Stromal cell of bone marrow (primary cell): ENCODE measurements at places on chromosomes 1 and 21.
A peak's percentile ranks its signal among the peaks of the same experiment; 100 is the strongest.

GRCh38 chr1:37010011-37010410 lies 24.3 kb downstream of the GRIK3 start:
- no peak for DNase-seq

DNA sequence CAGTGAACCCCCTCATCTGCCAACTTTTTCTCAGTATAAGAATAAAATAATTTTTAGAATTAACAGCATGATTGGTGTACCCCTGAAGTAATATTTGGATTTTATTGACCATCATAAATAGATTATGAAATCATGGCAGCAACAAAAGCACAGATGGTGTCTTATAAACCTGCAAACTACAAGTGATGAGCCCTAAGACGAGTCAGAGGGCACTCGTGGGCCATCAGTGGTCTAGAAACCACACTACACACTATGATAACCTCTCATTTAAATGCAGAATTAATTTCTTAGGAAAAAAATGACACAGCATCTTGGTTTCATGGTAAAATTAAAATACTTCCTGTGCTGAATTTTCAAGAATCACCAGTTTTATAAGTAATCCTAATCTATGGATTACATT lies 312.4 kb downstream of the PTBP2 start:
- DNase-seq: no peak

- DNase-seq: peak; percentile 80
Observed at GRCh38 chr21:16709866-16710550, 802.8 kb upstream of the CXADR start.

DNA sequence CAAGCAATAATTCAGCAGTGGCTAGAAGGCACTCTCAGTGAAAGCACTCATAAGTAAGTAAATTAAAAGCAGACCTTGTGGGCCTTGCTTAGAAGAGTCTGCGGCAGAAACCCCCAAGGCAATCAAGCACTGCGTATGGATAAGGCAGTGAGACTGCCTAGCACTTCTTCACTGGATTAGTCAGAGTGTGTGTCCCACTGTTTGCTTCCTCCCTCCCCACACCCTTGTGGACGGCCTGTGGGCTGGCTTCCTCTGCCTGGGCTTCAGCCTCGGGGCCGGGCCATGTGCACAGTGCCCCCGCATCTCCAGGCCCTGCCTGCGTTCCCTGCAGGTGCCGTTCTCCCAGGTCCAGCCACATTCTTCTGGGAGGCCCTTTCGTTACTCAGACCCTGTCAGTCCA lies 23.8 kb downstream of the AGT start:
- no peak for DNase-seq

GRCh38 chr21:33948096-33948950 lies 32.7 kb upstream of the ATP5PO start:
- DNase-seq: no peak

- no peak for DNase-seq
Observed at GRCh38 chr1:111179968-111180533, 20.4 kb downstream of the DENND2D start.

GRCh38 chr1:116104667-116105066 lies 6.5 kb upstream of the MAB21L3 start:
- no peak for DNase-seq

GRCh38 chr1:244675167-244675566 lies 22.2 kb downstream of the DESI2 start:
- DNase-seq: no peak

GRCh38 chr1:239655023-239655422 lies 268.7 kb downstream of the CHRM3 start:
- no peak for DNase-seq

DNA sequence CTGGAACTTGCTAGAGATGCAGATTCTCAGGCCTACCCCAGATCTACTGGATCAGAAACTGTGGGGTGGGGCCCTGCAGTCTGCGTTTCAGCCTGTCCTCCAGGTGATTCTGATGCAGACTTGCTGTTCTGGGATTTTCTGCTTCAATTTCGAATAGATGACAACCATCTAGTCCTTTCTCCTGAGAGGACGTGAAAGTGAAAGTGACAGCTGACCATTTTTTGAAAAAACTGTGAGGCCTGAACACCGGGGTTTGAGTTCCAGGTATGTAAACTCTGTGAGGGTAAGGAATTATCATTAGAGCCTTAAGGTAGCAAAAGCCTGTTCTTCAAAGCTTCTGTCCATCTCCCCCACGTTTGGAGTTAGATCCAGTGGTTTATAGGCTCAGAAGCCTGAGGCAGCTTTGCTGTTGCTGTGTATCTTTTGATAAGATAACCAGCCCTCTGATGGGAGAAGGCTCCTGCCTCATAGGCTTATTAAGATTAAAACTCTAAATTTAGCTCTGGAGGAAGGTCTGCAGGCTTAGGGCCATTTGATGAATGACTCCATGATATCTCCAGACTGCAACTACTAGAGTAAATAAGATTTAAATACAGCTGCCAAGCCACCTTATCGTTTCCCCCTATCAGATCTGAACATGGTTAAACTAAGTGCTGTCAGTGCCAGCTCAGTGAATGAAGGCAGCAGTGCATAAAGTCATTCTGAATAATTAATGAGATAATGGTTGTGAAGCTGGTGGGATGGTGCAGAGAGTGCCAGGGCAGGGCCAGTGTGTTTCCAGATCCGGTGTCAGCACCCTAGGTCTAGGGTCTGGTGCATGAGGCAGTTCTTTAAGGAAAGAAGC lies 335.2 kb downstream of the HHAT start:
- DNase-seq: no peak

DNA sequence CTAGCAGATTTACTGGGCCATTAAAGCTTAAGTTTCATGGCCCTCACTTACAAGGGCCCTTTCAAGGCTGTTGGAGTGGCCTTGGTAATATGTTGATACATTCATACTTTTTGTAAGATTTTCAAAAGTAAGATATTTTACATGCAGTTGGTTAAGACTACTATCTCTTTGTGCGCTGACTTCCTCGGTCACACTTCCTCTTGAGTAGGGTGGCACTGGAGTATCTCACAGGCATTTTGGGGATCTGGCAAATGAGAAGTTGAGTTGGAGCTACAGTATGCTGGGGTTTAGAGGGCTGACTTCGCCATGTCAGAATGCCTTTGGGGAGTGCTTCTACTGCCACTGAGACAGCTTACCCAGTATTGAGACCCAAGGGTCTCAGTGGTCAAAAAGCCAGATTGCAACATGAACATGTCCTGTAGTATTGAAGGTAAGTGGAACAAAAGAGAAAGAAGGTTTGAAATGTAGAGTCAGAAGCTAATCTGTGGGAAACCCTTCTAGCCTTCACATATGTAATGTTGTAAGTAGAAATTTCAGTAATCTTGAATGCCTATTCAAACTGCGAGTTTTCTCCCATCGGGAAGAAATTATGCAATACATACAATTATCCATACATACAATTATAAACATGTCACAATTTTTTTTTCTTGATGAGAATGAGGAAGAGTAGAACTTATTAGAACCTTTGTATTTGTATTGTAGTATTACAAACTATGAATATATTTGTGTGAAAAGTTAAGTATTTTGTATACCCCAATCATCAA lies 32.3 kb upstream of the RALGPS2 start:
- DNase-seq: no peak

GRCh38 chr1:226708342-226708780 lies 30.7 kb downstream of the ITPKB start:
- DNase-seq: peak; percentile 58

DNA sequence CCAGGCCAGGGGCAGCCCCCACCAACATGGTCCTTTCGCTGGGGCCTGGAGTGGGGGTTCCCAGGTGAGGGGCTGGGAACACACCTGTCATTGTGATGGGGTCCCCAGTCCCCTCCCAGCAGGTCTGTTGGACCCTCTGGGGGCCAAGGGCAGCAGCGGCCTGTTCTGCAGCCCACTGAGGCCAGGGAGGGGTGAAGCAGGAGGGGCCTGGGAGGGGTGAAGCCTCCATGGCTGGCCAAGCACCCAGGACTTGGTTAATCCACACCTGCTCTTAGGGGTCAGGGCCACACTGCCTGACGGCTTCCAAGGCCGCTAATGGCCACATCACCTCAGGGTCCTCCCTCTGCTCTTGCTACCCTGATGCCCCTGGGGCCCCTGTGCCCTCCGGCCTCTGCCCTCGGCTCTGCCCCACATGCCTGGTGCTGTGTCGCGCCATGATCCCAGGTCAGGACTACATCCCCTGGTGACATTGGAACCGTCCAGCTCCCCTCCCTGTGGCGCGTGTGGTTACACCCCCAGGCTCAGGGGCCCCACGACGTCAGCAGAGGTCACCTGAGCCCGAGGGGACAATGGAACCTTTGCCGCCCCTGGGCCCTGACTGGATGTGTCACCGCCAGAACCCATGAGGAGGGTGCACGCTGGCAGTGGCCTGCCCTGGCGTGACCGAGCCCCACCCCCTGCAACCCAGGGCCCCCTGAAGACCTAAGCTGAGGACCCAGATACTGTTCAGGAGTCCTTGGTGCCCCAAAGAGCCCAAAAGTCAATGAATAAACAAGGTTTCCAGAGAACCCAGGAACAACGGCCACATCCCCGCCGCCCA lies 7.0 kb downstream of the TNFRSF18 start:
- no peak for DNase-seq

- DNase-seq: no peak
Observed at GRCh38 chr1:220680085-220680687, 10.0 kb upstream of the C1orf115 start.

DNA sequence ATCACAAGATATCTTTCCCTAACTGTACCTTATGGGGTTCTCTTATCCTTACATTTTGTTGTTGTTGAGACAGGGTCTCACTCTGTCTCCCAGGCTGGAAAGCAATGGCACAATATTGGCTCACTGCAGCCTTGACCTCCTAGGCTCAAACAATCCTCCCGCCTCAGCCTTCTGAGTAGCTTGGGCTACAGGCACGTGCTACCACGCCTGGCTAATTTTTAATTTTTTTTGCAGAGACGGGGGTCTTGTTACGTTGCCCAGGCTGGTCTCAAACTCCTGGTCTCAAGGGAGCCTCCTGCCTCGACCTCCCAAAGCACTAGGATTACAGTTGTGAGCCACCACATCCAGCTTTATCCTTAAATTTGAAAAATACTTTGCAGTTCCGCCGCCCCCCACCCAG lies 10.4 kb downstream of the RERE start:
- DNase-seq: no peak

DNA sequence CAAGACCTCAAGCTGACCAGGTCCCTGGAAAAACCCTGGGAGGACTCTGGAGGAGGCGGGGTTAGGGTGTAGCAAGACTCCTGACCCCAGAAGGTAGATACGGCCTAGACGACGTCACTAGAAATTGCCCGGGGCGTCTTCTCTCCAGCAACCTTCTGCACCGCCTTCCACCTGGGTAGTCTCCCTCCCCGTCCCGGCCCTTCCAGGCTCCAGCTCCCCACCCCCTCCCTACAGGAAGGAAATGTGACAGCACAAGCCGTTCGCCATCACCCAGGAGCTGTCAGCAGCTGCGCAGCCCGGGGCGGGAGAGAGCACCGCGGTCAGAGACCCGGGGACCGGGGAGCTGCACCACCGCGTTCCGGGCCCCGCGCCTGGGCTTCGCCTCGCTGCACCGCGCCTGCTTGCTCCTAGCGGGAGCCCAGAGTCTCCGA lies 20.0 kb downstream of the SERTAD4 start:
- no peak for DNase-seq

DNA sequence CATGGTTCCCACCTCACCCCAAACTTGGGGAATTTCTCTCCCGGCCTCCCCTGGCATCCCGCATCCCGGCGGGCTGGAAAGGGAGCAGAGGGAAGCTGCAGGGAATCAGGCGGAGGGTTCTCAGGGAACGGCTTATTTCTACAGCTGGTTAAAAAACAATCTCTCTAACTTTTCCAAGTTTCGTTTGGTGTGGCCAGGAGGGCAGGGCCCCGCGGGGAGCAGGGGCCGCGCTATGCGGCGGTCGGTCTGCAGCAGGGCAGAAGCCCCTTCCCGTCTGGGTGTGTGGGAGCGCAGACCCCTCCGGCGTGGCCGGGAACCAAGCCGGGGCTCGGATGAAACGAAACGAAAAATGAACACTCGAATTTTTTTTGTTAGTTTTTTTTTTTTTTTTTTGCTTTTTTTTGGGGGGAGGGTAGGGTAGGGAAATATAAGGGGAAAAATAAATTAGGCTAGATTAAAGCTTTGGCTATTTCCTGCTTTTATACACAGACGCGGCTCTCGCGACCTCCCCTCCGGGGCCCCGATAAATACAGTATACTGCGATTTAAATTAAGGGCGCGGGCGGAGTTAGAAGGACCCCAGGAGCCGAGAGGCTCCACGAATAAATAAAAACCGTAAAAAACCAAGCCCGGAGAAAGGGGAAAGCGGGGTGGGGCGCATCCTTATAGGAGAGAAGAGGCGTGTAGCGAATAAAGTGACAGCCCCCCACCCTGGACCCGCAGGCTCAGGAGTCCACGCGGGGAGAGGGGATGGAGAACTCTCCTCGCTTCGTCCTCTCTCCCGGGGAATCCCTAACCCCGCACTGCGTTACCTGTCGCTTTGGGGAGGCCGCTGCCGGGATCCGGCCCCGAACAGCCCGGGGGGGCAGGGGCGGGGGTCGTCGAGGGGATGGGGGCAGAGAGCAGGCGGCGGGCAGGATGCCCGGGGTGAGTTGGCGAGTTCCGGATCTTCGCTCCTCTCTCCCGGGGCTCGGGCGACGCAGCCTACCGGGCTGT lies 2.1 kb downstream of the POU3F1 start:
- DNase-seq: no peak

DNA sequence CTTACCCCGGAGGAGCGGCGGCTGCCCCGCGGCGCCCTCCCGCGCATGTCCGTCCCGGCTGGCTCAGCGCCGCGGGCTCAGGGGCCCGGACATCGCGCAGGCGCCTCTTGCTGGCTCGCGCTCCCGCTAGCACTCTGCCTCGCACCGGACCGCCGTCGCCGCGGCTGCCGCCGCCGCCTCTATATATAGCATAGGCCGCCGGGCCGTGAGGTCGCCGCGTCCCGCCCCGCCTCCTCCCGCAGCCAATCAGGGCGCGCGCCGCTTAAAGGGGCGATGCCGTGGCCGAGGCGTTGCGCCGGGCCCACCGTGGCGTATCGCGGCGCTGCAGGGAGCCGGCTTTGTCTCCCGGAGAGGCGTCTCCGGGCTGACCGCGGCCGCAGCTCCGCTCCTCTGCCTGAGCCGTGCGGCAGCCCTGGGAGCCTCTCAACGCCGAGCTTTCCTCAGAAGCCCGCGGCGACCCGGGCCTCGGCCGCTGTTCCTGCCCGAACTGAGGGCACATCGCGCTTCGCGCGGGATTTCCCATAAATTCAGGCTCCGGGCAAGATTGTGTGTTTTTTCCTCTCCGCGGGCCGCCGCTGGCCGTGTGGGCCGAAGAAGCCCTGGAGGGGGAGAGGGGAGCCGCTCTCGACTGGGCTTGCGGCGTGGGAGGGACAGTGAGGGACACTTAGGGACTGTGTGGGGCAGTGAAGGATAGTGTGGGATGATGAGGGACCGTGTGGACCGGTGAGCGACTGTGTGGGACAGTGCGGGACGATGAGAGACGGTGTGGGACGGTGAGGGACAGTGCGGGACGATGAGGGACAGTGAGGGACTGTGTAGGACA lies at the start of gene ERRFI1:
Gene ERRFI1 (minus strand): TSS at position 157 of the 823 bp plus-strand sequence. CDS start 10,690 bp downstream, outside the sequence.
- peak; percentile 89 for DNase-seq

- no peak for DNase-seq
Observed at GRCh38 chr1:57325117-57325516, 98.7 kb downstream of the DAB1 start.

- peak; percentile 84 for DNase-seq
Observed at GRCh38 chr1:170545476-170545875, 13.5 kb downstream of the GORAB start.
